ENCODE measurements at places on chromosomes 1 and 21. TPM values are rescaled to one million over a fixed set of nuclear protein-coding genes. Genes with fewer than 3 reads are reported as not detected.

Gene NEK2
- 39.2 TPM for total RNA-seq

Gene OR2L8
- total RNA-seq, result not detected

Gene THEM5
- total RNA-seq, result not detected

Gene MLLT11
- total RNA-seq, result 5.8 TPM

Gene S100A7A
- not detected for total RNA-seq

Gene TRIM46
- 5.2 TPM for total RNA-seq

Gene WDR64
- total RNA-seq, result not detected

Gene PLA2G2A
- not detected for total RNA-seq

Gene CFH
- 30.6 TPM for total RNA-seq

Gene PLPP3
- total RNA-seq, result 29.3 TPM

Gene CLIC4
- 241 TPM for total RNA-seq

Gene BMP8A
- not detected for total RNA-seq

Gene LEMD1
- not detected for total RNA-seq

Gene RGS7
- total RNA-seq, result 0.50 TPM

Gene OR2T35
- total RNA-seq, result not detected

Gene SMPDL3B
- not detected for total RNA-seq

Gene LRIF1
- total RNA-seq, result 7.1 TPM

Gene SELP
- total RNA-seq, result not detected

Gene LCE2D
- total RNA-seq, result not detected

Gene PTGS2
- 0.17 TPM for total RNA-seq

Gene LCE1D
- total RNA-seq, result not detected

Gene EPS8L3
- not detected for total RNA-seq

Gene NES
- total RNA-seq, result 35.0 TPM

Gene VAMP3
- 94.3 TPM for total RNA-seq

Gene CHI3L1
- total RNA-seq, result 0.59 TPM

Gene NUDT4B
- 11.0 TPM for total RNA-seq

Gene DMRTB1
- total RNA-seq, result not detected

Gene SLC44A3
- total RNA-seq, result 0.17 TPM

Gene DMRTA2
- total RNA-seq, result not detected

Gene RAB42
- total RNA-seq, result 7.4 TPM

Gene TMEM54
- total RNA-seq, result 57.3 TPM

Gene PLA2G2C
- total RNA-seq, result not detected

Gene KLHL21
- total RNA-seq, result 15.8 TPM

Gene NEXN
- total RNA-seq, result 9.2 TPM

Gene MRPL20
- 190 TPM for total RNA-seq

Gene HES3
- total RNA-seq, result not detected

Gene GOLT1A
- not detected for total RNA-seq

Gene GPR3
- total RNA-seq, result 1.0 TPM

Gene ST6GALNAC3
- 3.6 TPM for total RNA-seq

Gene CCDC27
- total RNA-seq, result not detected

Gene CHI3L2
- total RNA-seq, result 1.5 TPM

Gene EXTL1
- 0.30 TPM for total RNA-seq

Gene TEX38
- not detected for total RNA-seq

Gene EPHA10
- not detected for total RNA-seq

Gene EPHX1
- 13.8 TPM for total RNA-seq

Gene SYT6
- not detected for total RNA-seq

Data from bronchus fibroblast of lung (primary cell).